ENCODE measurements at places on chromosomes 12 and 14. TPM values are rescaled to one million over a fixed set of nuclear protein-coding genes. Genes with fewer than 3 reads are reported as not detected.

FITM1 gene
- 0.78 TPM for total RNA-seq

GRIN2B gene
- total RNA-seq, result 1.7 TPM

DNA sequence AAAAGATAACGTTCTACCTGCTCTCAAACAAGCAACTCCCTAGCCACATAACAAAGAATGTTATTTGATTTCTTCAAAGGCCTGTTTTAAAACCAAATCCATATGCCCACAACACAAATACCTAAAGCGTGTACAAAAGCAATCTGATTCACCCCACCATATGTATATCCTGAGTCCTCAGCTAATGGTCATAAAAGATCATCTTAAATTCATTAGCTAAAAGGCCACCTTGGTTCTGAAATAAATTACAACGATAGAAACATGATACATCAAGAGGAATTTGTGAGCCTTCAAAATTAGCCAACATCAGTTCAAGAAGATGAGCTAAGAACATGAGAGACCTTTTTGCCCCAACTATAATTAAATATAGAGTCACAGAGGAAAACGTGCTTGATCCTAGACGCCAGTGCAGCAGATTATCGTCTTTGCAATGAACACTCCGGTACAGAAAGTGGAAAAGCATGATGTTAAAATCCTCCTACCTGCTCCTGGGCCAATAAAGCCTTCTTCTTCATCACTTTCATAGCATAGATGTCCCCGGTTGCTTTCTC is 20.0 kb downstream of the CIT start:
- H3K36me3 ChIP-seq, result no peaks in the 10 kb centered on the region
- no peak overlapping the region for H3K4me3 ChIP-seq
- no peaks in the 10 kb centered on the region for H3K27me3 ChIP-seq
- H3K27ac ChIP-seq, result no peak overlapping the region
- DNase-seq, result no peak

DNA sequence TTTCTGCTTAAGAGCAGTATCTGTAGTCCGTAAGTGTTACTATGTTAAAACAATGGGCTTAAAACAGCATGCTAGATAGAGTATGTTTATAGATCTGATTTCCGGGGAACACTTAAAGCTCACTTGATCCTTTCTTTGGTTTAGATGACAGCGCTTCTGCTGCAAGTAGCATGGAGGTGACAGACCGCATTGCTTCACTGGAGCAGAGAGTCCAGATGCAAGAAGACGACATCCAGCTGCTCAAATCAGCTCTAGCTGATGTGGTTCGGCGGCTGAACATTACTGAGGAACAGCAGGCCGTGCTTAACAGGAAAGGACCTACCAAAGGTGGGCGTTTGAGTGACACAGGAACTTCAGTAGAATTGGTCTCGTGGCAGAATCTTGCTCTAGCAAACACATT is 57.5 kb downstream of the EML1 start:
- no peaks in the 10 kb centered on the region for H3K4me1 ChIP-seq
- no peak for DNase-seq
- H3K27ac ChIP-seq, result no peak overlapping the region
- no peaks in the 10 kb centered on the region for H3K27me3 ChIP-seq
- H3K4me3 ChIP-seq, result no peak overlapping the region

- H3K4me1 ChIP-seq, result no peaks in the 10 kb centered on the region
- no peaks in the 10 kb centered on the region for H3K36me3 ChIP-seq
- DNase-seq, result no peak
- H3K27me3 ChIP-seq, result no peaks in the 10 kb centered on the region
- H3K27ac ChIP-seq, result no peak overlapping the region
- no peak overlapping the region for H3K4me3 ChIP-seq
These were observed 108.5 kb downstream of the ZFC3H1 start for GRCh38 chr12:71555191-71555590.

DNA sequence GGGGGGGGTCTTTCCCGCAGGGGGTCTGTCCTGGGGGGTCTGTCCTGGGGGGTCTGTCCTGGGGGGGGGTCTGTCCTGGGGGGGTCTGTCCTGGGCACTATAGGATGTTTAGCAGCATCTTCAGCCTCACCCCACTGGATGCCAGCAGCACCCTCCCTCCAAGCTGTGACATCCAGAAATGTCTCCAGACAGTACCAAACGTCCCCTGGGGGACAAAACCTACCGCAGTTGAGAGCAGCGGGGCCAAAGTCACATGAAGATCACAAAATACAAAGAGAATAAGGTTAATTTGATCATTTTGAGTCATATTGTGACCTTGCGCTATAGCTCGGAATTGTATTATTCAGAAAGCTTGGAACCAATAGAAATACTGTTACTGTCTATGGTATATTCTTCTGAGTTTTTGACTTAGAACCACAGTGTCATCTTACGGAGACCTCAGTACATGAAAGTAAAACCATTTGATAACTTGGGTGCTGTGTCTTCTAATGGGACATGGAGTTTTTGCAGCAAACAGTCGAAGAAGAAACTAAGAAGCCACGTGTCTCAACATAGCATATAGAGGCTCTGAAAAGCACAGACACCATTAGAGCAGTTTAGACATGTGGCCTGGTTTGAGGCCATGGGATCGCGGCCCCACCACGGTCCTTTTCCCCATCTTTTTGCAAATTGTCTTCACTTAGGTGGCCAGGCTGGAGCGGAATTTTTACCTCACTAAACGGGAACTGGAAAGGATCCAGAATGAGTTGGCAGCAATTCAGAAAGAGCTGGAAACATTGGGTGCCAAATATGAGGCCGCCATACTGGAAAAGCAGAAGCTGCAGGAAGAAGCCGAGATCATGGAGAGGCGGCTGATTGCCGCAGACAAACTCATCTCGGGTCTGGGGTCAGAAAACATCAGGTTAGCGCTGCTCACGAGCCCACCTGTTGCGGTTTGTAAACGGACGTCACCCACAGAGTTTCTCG is 59.9 kb downstream of the CCDC92 start:
- no peak for DNase-seq
- no peak overlapping the region for H3K27ac ChIP-seq
- H3K4me3 ChIP-seq, result no peak overlapping the region
- no peaks in the 10 kb centered on the region for H3K27me3 ChIP-seq
- H3K4me1 ChIP-seq, result no peaks in the 10 kb centered on the region
- H3K36me3 ChIP-seq, result no peaks in the 10 kb centered on the region

DNA sequence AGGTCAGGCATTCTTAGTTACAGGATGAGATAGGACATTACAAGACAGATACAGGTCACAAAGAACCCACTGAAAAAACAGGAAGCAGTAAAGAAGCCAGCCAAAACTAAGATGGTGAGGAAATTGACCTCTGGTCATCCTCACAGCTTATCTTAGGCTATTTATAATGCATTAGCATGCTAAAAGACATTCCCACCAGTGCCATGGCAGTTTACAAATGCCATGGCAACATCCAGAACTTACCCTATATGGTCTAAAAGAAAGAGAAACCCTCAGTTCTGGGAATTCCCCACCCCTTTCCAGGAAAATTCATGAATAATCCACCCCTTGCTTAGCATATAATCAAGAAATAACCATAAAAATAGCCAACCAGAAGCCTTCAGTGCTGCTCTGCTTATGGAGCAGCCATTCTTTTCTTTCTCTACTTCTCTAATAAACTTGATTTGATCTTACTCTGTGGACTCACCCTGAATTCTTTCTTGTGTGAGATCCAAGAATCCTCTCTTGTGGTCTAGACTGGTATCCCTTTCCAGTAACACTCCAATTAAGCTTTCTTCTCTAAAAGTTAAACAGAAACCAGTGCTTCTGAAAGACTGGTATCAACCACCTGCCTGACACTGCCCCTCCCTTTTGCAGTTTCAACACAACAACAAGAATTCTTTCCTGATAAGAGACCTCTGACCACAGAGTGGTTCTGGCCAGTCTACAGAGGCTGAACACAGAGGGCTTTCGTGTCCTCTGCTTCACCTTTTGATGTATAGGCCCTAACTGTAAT is 86.9 kb downstream of the BCAT1 start:
- H3K27me3 ChIP-seq, result no peaks in the 10 kb centered on the region
- H3K4me1 ChIP-seq, result no peaks in the 10 kb centered on the region
- no peak overlapping the region for H3K27ac ChIP-seq
- DNase-seq, result no peak

DNA sequence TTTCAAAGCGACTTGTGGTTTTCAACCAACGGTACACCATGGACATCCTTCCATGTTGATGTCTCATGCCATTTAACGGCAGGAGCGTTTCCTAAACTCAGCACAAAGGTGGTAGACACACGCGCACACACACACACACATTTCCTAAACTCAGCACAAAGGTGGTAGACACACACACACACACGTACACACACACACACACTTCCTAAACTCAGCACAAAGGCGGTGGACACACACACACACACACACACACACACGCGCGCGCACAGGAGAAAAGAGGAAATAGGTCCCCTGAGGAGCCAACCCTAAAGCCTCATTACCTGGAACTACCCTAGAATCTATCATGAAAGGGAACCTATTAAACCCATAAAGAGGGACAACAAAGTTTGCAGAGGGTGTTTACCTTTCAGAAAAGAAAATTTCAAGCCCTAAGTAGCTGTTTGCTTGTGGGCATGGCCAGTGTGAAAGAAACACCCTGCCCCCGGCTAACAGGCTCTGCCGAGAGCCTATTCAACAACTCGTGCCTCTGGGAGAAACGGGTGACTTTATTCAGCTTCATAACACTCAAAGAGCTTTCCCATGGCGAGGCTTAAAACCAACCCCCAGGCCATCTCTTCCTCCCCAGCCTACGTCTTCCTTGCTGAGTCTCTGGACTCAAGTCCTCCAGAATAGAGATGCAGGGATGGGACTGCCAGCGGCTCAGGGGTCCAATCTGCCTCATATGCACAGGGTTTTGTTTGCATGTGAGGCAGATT is 31.8 kb downstream of the SLC8B1 start:
- no peak overlapping the region for H3K4me3 ChIP-seq
- DNase-seq, result no peak
- H3K27me3 ChIP-seq, result no peaks in the 10 kb centered on the region

All from tibial nerve (tissue), 4 donors.